Activated naive CD8-positive, alpha-beta T cell treated with anti-CD3 and anti-CD28 coated beads, Interleukin-2, amount 10 ng/mL, durations not matched to agents 7 days and 5 days (primary cell): ENCODE measurements at places on chromosomes 13 and 19.

GRCh38 chr19:57053401-57053800 lies 66.4 kb upstream of the USP29 start:
- no peak for DNase-seq

DNA sequence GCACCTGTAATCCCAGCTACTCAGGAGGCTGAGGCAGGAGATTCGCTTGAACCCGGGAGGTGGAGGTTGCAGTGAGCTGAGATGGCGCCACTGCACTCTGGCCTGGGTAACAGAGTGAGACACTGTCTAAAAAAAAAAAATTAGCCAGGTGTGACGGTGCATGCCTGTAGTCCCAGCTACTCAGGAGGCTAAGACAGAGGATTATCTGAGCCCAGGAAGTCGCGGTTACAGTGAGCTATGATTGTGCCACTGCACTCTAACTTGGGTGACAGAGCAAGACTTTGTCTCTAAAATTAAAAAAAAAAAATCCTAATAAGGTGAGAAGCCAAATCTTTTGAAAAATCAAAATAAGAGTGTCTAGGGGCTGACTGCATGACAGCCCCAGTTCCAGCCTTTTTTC lies 9.7 kb upstream of the CEBPA start:
- DNase-seq = no peak

DNA sequence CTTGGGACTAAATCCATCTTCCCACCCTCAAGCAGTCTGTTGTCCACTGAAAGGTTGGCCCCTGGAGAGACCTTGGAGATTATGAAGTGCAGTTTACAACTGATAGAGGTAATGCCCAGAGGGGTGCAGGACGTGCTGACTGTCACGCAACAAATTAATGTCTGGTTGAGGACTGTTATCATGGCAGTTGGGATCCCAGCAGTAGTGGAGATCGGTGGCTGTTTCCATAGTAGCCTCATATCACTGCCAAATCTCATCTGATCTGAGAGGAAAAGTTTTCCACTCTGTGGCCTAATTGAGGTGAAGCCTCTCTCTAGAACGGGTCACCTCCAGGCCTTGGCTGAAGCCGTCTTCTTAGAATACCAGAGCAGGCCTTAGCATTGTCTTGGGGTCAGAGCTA lies 4.1 kb downstream of the TECR start:
- DNase-seq = no peak

DNA sequence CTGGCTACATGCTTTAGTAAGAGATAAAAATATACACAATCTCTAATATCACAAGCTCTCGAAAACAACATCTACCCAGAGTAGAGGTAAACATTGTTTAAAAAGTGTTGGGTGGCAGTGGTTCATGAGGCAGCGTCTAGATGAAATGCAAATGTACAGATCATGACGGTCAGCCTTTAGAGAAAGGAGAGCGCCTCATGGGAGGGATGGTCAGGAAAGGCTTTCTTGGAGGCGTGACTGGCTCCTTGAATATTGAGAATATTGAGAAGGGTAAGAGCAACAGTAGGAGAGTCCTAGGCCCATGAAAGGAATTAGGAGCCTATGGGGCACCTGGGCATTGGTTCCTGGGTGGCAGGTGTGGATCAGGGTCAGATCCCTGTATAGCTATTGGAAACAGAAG lies 10.6 kb downstream of the HNRNPUL1 start:
- DNase-seq = no peak

- no peak for DNase-seq
Observed at GRCh38 chr19:7795555-7796161, 32.6 kb downstream of the CLEC4M start.

GRCh38 chr19:5451494-5451893 lies 3.7 kb upstream of the ZNRF4 start:
- DNase-seq = no peak

- peak; percentile 58 for DNase-seq
Observed at GRCh38 chr13:78595495-78596398, 7.6 kb downstream of the POU4F1 start.

GRCh38 chr13:91922969-91923592 lies 524.7 kb downstream of the GPC5 start:
- no peak for DNase-seq

DNA sequence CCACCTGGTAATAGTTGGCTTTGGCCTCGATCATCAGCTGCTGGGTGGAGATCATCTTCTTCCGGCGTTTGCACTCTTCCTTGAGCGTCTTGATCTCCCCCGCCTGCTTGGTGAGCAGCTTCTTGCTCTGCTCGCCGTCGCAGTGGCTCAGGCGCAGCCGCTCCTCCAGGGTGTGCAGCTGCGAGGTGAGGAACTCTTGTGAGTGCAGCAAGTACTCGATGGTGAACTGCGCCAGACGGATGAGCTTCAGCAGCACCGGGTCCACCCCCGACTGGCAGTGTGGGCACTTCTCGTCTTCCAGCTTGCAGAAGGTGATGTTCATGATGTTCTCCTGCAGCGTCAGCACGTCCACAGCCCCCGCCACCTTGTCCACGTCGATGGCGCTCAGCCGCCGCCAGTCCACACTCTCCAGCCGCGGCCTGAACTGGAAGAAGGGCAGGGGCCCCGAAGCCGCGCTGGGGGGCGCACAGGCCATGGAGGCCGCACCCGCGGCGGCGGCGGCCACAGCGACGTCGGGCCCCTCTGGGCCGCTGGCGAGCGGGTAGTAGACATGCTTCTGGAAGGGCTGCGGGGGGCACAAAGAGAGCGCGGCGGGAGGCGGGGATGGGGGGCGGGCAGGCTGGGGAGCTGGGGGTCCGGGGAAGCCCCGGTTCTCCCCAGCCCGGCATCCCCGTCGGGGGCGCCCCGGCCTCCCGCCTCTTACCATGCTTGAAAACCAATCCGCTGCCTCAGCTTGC lies 3.0 kb downstream of the DZIP1 start:
- DNase-seq = no peak

GRCh38 chr13:108560093-108560492 lies 69.3 kb upstream of the MYO16 start:
- no peak for DNase-seq

- DNase-seq = no peak
Observed at GRCh38 chr13:71587817-71588216, 279.2 kb downstream of the DACH1 start.

GRCh38 chr13:48858122-48858902 lies 117.4 kb upstream of the FNDC3A start:
- DNase-seq = no peak

DNA sequence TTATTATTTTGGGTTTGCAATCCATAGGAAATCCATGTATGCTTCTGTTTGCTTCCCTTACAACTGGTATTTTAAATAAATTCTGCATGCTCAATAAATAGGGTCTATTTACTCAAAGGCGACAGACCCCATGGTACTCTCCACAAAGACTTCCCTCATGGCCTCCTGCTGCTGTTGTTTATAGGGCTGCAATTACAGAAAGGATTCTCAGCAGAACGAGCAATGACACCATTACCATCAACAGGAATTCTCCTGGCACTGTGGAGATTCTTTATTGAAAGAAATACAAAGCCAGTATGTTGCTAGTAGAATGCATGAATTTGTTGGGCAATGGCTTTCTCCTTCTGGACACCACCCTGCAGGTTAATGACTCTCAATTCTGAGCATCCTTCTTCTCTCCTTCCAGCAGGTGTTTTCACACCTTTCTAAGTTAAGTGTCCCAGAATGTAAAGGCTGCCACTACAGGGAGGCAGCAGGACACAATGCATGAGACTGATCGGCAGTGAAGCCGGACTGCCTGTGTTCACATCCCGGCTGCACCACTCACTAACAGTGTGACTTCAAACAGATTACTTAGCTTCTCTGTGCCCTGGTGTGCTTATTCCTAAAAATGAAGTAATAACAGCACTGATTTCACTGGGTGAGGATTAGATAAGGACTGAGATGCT lies 360.2 kb downstream of the DNAJC15 start:
- DNase-seq = no peak

DNA sequence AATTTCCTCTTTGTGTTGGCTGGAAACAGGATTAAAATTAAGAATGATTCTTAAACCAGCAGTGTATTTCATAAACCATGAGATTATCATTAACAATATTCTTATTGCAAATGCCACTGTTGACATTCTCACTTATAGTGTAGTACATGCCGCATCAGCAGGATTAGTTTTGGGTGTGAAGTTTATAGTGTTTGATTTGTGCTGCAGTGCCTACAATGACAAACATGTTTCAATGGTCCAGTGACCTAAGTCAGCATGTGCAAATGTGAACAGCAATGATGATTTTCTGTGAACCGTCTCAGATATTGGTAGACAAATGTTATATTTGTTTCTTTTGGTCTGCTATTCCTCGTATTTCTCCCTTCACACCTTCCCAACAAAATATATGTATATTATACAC lies 49.8 kb upstream of the TDRD3 start:
- no peak for DNase-seq

DNA sequence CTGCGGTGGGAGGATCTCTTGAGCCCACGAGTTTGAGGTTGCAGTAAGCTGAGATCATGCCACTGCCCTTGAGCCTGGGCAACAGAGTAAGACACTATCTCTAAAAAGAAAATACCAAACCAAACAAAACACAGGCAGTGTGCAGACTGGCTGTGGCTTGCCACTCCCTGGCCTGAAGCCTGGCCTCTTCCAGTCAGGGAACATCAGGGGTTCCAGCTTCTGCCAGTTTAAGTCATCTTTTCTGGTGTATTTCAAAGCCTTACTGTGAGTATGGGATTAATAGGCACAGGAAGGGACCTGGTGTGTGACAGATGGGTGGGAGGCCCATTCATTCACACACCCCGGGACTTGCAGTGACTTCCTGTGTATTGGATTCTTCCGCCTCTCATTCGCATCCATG lies 27.0 kb upstream of the F2RL3 start:
- DNase-seq = no peak
